ENCODE measurements at places on chromosomes 2 and 18.

GRCh38 chr2:158187908-158188307 lies 86.2 kb downstream of the UPP2 start:
- no peak for DNase-seq

DNA sequence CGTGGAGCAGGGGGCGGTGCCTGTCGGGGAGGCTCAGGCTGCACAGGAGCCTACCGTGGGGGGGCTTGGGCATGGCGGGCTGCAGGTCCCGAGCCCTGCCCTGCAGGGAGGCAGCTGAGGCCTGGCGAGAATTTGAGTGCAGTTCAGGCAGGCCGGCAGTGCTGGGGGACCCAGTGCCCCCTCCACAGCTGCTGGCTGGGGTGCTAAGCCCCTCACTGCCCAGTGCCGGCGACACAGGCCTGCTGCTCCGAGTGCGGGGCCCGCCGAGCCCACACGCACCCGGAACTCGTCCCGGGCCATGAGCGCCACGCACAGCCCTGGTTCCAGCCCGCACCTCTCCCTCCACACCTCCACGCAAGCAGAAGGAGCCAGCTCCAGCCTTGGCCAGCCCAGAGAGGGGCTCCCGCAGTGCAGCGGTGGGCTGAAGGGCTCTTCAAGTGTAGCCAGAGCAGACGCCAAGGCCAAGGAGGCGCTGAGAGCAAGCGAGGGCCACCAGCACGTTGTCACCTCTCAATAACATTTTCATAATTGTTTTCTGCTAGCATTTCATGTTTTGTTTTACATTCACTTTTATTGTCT lies 1378.9 kb upstream of the CELF4 start:
- no peak for DNase-seq

GRCh38 chr2:156797832-156798231 lies 361.7 kb downstream of the GPD2 start:
- no peak for DNase-seq

DNA sequence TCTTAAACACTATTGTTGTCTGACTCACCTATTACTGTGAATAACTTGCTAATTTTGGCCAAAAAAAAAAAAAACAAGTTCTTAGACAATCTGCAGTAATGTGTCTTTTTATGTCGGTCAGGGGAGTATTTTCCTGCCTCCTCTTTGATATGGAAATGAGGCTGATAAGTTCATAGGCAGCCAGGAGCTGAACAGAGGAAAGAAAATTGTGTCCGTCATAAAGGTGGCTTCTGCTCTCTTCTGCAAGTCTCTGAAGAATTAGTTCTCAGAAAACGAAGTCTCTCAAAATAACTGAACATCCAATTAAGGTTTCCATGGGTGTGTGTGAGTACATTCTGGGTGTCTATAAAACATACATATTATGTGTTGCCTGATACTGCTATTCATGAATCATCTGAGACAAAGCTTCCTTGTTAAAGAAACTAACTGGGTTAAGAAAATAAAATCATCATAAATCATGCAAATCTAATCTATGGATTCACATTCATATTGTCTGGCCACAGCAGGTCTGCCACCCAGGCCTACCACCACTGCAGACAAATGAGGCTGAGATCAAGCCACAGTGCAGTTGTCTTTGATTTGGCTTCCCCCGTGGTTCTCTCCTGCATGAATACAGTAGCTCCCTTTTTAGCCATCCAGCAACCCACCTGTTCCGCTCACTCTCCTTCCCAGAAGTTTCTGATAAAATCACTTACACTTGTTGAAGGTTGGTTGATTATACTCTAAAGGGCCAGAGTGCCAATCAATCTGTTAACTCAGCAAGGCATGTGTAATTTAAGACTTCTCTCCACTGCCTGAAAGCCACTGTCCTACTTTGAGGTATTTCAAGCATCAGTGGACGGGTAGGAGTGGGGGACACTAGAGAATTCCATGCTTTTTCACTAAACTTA lies 19.4 kb upstream of the SP5 start:
- DNase-seq, result no peak

DNA sequence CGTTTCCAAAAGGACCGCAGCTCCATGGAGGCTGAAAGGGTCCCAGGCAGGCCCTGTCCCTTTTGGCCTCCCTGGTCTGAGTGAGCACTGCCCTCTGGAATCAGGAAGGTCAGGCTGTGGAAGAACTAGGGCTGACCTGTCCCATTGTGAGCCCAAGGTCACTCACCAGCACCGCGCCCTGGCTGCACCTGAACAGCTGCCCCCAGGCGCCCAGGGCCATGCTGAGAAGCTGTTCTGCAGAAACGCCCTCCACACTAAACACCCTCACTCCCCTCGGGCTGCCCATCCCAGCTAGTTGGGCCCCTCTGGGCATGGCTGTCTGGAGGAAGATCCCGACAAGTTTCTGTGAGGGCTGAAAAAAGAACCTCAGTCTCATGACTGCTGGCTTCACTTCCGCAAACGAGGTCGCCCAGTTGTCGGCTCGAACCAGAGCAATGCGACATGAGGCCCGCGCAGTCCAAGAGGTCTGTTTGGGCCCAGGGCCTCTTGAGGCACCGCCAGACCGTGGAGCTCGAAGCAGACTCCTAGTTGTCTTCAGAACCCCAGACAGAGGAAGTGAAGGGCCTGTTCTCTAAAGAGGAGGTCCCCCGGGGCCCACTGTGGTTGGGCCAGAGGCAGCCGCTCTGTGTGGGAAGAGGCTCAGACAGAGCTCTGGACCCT lies 64.4 kb downstream of the INPP5D start:
- peak; percentile 78 for DNase-seq

- no peak for DNase-seq
Measured at GRCh38 chr2:103010751-103011150, 248.9 kb downstream of the TMEM182 start.

DNA sequence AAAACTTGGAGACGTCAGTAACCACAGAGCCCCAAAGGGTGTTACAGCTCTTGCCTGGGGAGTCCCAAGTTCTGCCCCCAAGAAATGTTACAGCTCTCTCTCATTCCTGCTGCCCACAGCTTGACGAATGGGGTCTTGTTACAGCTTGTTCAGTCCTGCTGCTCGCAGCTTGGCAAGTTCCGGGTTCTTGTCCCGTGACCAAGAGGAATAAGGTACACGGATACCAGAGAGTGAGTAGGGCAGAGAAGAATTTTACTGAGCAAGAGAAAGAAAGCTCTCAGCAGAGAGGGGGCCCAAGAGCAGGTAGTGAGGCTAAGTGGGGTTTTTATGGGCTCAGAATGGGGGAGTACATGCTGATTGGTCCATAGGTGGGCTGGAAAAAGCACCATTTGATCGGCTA lies 27.2 kb downstream of the SLC39A6 start:
- DNase-seq, result no peak

- no peak for DNase-seq
Measured at GRCh38 chr18:55078303-55078932, 119.2 kb upstream of the CCDC68 start.

DNA sequence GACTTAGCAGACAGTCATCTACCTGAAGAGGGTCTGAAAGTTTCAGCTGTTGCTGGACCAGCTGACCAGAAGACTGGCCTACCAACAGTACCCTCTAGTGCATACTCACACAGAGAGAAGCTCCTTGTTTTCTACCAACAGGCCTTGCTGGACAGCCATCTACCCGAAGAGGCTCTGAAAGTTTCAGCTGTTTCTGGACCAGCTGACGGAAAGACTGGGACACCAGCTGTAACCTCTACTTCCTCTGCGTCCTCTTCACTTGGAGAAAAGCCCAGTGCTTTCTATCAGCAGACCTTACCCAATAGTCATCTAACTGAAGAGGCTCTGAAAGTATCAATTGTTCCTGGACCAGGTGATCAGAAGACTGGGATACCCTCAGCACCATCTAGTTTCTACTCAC lies 63.2 kb downstream of the ALMS1 start:
- no peak for DNase-seq

GRCh38 chr2:61045999-61046398 lies 19.7 kb upstream of the SANBR start:
- DNase-seq, result no peak

DNA sequence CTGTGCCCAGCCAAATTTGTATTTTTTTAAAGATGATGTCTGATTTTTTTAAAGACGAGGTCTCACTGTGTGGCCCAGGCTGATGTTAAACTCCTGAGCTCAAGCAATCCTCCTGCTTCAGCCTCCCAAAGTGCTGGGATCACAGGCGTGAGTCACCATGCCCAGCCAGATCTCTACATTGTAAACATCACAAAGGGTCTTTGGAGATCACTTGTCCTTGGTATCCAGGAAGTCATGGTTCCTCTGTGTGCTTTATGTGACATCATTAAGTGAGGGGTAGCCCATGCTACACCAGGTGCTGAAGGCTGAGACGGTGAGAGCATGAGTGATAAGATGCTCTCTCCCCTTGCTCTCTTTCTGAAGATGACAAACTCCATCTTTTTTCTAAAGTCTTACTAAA lies 7.0 kb upstream of the NUP35 start:
- no peak for DNase-seq

DNA sequence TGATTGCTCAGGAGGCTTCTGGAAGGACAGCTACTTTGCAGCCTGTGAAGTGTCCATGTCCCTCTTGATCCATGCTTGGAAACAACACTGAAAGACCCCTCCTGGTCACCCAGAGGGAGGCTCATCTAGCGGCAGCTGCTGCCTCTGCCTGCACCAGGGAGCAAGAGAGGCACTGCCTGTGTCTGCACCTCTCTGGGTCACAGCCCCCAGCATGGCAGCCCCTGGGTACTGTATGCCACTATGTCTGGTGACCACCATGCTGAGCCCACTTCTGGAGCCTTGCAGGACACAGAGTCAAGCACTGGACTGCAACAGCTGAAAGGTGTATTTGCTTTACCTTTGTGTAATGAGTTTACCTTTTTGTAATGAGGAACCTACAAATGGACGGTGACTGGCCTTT lies 186.3 kb upstream of the MYT1L start:
- no peak for DNase-seq

DNA sequence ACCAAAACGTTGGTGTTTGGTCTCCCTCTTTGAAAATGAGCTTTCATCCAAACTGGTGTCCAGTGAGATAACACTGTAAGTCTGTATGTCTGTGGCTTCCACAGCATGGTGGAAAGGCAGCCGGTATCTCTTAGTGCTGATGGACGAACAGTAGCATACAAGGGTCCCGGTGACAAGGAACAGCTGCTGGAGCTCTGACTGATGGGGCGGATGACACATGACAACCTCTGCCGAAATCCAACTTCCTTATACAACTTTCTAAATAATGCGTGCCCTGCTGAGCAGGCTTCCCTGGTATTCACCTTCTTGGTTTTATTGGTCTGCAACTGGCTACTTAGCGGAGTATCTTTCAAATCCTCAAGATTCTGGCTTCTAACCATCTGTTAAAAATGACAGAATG lies 216.2 kb downstream of the SRBD1 start:
- no peak for DNase-seq

DNA sequence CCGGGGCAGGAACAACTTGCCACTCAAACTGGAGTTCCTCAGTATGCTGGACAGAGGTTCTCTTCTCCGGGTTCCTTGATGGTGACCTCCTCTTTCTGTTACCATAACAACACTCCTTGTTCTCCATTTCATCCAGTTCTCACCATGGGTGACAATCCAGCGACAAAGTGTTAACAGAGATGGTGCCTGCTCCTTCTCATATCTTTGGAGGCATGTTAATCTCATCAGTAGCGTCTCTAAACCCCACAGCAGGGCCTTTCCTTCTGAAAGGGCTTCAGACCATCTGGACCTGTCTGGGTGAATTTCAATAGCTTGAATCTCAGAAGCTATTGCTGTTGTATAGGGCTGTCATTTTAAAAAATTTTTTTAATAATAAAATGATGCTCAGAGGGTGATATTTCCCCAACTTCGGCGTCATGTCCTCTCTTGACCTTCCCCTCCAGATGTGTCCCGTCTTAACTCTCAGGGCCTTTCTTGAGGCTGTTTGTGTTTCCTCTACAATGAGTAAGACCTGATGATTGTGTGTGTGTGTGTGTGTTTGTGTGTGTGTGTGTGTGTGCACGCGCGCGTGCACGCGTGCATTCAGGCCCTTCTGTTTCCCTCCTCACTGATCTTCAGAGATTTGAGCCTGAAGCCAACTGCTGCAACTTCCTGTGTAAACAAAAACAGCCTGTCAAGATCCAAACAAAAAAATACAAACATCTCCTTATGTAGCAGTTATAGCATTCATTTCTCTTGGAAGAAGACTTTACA lies 24.3 kb upstream of the CETN1 start:
- no peak for DNase-seq

DNA sequence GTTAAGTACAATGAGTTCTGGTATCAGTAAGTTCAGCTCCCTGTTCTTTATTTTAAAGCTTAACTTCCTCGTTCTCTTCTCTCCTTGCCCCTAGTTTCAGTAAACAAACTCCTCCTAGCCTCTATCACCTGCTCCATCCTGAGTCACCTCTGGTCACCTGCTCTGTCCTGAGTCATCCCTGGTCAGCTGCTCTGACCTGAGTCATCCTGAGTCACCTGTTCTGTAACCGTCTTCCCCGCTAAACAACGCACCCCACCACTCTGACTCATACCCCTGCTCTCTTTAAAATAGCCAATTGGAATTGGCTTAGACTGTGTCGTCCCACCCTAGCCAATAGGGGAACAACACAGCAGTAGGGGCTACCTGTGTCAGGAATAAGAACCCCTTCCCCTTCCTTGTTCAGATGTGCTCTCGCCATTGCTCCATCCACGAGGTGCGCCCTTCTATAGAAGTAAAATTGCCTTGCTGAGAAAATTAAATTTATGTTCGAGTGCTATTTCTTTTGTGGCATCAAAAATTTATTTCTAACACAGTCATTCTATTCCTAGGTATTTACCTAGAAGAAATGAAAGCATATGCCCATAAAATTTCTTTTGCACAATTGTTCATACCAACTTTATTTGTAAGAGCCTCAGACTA lies 24.9 kb upstream of the RMND5A start:
- no peak for DNase-seq

- DNase-seq, result no peak
Measured at GRCh38 chr18:9223356-9223755, 86.8 kb downstream of the ANKRD12 start.

- DNase-seq, result peak; percentile 91
Measured at GRCh38 chr2:22276696-22277095, 1108.3 kb upstream of the KLHL29 start.

- no peak for DNase-seq
Measured at GRCh38 chr2:241895712-241896641, 26.4 kb downstream of the RTP5 start.

GRCh38 chr2:215036314-215036713 lies 102.1 kb downstream of the ABCA12 start:
- DNase-seq, result no peak

DNA sequence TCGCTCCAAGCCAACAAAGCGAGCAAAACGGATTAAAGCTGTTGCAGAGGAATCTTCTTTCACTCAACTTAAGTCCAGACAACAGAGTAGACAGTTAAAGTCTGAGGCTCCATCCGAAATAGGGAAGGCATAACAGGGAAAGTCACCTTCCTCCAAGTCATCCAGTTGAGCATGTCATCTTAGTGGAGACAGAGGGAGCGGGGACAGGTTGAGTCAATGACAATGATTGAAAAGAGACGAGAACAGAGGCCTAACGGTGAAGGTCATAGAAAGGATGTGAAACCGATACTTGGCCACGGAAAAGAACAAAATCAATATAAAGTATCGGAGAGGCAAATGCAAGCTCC lies 455 bp downstream of the C18orf32 start:
- no peak for DNase-seq

All from MV-4-11 (cell line).